ENCODE measurements at places on chromosomes 3 and 15.

DNA sequence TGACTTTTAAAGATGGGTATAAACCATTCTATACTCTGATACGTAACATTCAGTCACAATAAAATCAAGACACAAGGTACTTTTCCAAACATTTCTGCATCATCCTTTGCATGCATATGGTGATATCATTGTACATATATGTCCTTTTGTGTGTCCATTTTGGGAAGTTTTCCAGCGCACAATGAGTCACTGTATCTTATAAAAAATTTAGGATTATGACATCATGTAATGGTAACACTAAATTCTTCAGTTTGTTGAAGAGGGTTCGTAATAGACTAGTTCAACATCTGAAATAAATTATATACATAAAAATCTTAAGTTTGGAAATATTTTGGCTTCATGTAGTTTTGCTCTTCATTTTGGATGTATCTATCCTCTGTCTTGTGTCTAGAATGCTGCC is 480.9 kb downstream of the ROBO1 start:
- DNase-seq = peak; percentile 61

- no peak for DNase-seq
These were observed 25.7 kb upstream of the MYLK start for GRCh38 chr3:123909785-123910184.

DNA sequence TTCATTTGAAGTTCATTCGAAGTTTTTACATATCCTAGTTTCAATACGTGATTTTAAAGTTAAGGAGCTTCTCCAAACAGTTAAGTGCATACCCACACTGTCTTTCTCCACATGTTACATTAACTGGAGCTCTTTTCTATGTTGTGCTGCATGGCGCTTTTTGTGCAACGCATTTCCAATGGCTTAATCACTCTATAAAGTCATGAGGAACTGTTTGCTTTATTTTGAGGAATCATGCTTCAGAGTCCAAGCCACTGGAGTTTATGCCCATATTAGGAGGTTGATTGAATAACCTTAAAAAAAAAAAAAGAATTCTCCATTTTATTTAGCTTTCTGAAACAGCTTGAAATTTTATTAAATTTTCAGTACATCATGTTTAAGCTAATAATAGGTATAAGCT is 109.4 kb upstream of the MBNL1 start:
- DNase-seq = peak; percentile 95

GRCh38 chr15:58545307-58546065 is 113.7 kb downstream of the LIPC start:
- DNase-seq = peak; percentile 10

DNA sequence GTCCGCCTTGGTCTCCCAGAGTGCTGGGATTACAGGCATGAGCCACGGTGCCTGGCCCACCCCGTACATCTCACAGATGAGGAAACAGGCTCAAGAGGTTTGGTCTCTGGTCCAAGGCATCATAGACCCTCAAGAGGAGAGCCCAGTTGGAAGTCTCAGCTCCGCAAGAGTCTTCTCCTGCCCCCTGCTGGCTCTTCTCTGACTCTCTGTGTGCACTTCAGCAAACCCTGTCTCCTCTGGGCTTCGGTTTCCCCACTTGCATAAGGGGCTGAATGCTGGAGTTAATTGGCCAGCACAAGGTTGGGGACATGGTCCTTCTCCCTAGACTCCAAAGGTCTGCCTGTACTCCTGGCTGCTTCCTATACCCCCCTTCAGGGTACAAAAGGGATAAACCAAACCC is 3.9 kb downstream of the MST1R start:
- no peak for DNase-seq

DNA sequence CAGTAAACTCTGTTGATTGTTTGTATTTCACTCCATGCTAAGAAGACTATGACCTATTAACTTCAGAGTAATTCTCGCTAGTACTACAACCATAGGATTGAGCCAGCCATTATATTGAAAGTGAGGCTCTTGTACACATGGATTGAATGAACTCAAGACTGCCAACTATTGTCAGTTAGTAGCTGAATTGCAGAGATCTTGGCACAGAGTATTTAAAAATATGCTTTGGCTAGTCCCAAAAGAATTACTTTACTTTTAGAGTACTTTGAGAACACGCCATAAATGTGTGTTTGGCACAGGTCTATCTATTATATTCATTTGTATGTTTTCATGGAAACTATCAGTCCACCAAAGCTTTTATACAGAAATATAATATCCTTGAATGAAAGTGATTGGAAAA is 226.7 kb upstream of the DCBLD2 start:
- DNase-seq = peak; percentile 59

DNA sequence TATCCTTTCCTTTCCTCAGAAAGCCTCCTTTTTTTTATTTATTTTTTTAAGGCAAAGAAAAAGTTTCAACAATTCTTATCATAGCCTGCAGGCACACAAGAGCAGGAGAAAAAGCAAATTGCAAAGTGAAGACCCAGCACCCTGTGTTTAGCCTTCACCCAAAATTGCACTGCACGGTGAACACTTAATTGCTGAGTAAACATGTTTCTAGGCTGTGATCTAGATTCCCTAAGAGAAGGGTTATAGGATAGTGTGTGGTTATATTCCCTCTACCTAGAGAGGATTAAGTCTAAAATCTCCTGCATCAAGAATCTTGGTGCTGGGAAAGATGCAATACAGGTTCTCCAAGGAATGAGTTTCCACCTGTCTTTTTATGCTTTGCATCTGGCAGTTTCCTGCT is 70.2 kb upstream of the BFSP2 start:
- DNase-seq = no peak

GRCh38 chr3:152076148-152076547 is 192.6 kb upstream of the MBNL1 start:
- DNase-seq = peak; percentile 49

DNA sequence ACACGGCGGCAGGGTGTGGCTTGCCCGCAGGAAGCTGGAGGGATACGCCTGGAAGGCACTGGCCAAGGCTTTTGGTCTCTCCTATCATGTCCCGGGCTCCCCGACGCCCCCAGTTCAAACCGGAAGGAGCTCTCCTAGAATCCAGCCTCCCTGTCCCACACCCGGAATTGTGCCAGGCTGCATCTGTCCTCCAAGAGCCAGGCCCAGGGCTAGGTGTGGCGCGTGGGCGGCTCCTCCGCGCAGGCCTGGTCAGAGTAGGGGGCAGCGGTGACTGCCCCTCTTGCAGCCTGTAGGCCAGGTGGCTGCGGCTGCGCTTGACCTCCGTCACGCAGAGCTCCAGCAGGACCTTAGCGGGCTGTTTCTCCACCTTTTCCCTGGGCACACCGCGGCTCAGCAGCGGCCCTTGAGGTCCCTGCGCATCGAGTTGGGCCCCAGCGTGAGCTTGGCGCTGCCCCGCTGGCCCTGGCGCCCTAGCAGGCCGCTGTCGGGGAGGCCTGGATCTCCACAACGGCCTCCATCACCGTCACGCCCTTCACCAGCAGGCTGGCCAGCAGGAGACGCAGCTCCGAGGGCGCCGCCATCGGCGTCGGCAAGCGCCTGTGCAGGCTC is 15.9 kb upstream of the SIAH2 start:
- no peak for DNase-seq

GRCh38 chr3:16174389-16174788 is at the start of gene GALNT15:
Gene GALNT15 (plus strand): TSS chr3:16174680. CDS start chr3:16175152, 472 bp downstream.
- peak; percentile 97 for DNase-seq

DNA sequence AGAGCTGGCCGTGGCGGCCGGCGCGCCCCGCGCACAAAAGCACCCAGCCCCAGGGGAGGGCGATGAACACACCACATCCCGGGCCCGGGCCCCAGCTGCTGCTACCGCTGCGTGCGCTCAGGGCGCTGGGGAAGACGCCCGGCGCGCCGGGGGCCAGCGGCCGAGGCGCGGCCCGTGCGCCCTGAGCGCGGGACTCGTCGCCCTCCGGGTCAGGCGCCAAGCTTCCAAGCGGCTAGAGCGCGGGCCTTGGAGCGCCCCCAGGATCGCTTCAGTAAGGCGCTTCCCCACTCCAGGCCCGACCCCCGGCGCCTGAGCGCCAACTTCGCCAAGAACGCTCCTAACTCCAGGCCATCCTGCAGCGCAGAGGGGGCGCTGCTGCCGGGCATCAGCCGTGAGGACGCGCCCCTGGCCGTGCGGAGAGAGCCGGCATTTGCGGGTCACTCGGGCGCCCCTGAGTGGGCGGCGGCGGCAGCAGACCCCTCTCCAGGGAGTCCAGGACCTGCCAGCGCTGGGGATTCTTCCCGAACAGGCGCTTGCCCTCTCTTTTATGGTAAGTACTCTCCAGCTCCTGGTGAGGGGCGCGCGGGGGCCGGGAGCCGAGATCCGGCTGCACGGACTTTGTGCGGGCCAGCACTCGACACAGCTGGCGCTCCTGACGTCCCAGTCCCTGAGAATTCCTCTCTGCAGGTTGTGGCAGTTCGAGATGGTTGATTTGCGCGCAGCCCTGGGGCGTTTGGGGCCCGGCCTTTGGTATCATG is 475 bp downstream of the SPSB4 start:
- DNase-seq = peak; percentile 34

- DNase-seq = no peak
These were observed 246.8 kb downstream of the NR1D2 start for GRCh38 chr3:24191801-24192403.

- DNase-seq = no peak
These were observed 23.9 kb downstream of the ATP1B3 start for GRCh38 chr3:141900343-141900742.

DNA sequence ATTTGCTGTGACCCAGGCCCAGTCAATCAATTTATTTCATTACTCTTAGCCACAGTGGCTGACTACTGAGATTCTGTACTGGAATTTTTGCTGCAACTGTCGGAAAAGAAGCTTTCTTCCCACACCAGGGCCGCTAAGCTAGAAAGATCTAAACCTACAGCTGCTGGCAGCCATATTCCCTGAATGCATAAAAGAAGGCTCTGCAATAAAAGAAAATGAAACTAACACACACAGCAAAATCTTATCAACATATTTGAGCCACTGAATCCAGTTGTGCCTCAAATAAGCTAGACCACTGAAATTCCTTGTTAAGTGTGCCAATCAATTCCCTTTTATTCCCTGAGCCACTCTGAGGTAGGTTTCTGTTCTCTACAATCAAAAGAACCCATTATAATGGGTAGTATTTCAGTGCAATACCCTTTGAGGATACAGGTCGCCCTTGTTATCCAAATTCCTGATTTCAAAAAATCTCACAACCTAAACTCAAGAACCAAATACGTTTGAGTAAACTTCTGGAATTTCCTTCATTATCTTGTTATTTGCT is 60.3 kb downstream of the MYO9A start:
- DNase-seq = no peak

DNA sequence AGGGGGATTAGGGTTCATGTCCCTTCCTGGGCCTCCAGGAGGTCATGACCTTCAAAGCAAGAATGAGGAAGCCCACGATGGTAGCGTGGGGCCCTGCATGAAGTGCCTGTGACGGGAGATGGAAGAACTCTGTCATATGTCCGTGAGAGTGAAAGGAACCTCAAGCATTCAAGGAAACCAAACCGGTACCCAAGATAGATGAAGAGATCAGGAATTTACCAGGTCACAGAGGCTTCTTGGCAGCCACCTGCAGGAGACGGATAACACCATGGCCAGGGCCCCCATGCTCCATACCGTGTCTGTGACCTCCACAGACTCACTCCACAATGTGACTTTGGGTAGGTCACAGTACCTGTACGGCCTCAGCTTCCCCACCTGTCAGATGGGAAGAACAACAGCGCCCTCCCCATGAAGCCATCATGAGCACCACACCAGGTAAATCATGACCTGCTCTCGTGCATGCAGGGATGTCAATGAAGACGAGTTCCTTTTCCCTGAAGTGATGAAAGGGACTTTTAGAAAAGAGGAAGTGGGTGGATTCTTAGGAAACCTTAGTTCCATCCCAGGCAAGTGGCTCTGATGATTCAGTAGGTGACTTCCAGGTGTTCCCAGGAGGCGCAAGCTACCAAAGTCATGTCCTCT is 23.3 kb upstream of the CYP11A1 start:
- no peak for DNase-seq

- DNase-seq = no peak
These were observed 248.8 kb upstream of the LYSMD4 start for GRCh38 chr15:99981839-99982658.

GRCh38 chr3:186209810-186210752 is 101.2 kb upstream of the ETV5 start:
- peak; percentile 60 for DNase-seq

DNA sequence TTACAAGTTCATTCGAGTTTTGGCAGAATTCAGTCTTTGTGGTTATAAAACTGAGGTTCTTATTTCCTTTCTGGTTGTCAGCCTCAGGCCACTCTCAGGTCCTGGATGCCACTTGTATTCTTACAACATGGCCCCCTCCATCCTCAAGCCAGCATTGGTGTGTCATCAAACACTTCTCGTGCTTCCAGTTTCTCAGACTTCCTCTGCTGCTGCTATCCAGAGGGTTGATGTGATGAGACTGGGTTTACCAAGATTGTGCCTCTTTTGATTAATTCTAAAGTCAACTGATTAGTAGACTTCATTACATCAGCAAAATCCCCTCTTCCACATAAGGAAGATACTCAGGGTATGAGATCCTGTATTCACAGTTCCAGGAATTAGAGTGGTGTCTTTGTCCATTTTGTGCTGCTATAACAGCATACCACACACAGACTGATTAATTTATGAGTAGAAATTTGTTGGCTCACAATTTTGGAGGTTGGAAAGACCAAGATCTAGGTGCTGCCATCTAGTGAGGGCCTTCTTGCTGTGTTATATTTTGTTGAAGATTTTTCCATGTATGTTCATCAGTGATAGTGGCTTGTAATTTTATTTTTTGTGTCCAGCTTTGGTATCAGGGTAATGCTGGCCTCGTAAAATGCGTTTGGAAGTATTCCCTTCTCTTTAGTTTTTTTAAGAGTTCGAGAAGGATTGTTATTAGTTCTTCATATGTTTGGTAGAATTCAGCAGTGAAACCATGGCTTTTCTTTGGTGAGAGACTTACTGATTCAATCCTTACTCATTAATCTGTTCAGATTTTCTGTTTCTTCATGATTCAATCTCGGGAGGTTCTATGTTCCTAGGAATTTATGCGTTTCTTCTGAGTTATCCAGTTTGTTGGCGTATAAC is 11.1 kb downstream of the LRCH3 start:
- peak; percentile 31 for DNase-seq

DNA sequence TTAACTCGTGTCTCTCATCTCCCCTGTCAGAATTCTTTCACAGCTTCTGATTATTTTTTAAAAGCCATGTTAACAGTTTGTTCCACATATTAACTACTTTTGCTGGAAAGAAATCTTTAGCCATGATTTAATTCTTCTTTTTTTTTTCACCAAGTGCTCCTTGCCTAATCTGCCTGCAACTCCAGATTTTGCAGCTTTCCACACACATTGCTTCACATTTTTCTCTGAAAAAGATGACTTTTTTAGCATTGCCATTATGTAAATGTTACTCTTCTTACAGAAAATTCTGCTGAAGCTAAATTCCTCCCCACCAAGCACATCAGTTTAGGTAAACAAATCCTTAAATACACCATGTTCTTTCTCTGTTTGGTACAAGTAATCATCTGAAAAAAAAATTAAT is 23.4 kb upstream of the PPARG start:
- no peak for DNase-seq

DNA sequence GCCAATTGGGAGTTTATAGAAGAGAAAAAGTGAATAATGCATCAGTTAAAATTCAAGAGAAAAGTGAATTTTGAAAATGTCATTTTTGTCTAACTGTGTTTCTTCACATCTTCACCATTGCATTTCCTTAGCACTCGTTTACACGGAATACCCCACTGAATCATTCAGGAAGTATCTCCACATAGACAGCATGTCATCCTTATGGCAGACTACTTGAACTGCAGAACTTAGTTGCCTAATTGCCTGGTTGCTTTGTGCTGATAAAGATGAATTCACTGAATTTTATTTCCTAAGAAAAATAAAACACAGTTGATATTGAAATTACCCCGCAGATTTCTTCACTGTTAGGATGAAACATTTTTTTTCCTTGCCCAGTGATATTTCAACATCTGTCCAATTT is 627.1 kb downstream of the ROBO1 start:
- DNase-seq = peak; percentile 57
